NCI-H1105 (cell line): ENCODE measurements at places on chromosomes 2 and 18.

DNA sequence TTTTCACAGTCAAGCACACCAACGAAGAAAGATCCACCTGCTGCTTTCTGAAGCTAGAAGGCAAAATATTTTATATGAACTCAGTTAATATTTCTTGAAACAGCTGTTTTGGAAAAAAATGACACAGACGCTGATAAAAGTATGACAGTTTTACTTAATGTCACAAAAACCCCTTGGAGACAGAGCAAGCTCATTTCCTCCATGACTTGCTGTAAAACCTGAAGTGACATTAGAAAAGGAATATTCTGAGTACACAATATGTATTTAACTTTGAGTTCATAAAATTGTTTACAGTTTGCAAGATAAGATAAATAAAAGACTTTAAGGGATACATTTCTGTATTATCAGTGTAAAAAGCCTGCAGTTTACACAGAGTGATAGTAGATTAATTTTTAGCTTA lies 105.4 kb downstream of the DSEL start:
- no peak for DNase-seq

GRCh38 chr2:208101716-208102631 lies 22.4 kb downstream of the CRYGD start:
- no peak for DNase-seq

DNA sequence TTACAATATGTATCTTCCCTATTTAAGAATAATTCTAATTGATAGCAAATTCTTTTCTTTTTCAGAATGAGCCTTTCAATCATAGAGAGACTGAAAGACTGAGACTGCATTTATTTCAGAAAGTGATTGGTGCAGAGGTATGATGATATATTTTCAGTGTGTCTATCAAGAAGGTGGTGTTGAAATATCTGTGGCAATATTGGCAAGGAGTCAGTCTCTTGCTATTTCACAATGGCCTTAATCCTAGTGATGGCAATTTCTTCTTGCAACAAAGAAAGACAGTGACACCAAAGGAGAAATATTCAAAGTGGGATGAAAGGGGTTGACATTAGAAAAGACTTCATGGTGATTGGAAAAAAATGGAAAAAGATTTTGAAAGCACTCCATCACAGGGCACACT lies 21.7 kb upstream of the ZBTB14 start:
- DNase-seq: no peak

- no peak for DNase-seq
Observed at GRCh38 chr2:158893026-158893425, 75.4 kb upstream of the TANC1 start.

GRCh38 chr2:41496908-41497307 lies 550.9 kb upstream of the PKDCC start:
- DNase-seq: no peak
